NCI-H446 treated with DMSO at 0.1 percent for 48 hours (cell line): ENCODE measurements at places on chromosomes 4 and X.

- DNase-seq: no peak
These were observed 549.5 kb upstream of the SMIM31 start for GRCh38 chr4:164204434-164204833.

DNA sequence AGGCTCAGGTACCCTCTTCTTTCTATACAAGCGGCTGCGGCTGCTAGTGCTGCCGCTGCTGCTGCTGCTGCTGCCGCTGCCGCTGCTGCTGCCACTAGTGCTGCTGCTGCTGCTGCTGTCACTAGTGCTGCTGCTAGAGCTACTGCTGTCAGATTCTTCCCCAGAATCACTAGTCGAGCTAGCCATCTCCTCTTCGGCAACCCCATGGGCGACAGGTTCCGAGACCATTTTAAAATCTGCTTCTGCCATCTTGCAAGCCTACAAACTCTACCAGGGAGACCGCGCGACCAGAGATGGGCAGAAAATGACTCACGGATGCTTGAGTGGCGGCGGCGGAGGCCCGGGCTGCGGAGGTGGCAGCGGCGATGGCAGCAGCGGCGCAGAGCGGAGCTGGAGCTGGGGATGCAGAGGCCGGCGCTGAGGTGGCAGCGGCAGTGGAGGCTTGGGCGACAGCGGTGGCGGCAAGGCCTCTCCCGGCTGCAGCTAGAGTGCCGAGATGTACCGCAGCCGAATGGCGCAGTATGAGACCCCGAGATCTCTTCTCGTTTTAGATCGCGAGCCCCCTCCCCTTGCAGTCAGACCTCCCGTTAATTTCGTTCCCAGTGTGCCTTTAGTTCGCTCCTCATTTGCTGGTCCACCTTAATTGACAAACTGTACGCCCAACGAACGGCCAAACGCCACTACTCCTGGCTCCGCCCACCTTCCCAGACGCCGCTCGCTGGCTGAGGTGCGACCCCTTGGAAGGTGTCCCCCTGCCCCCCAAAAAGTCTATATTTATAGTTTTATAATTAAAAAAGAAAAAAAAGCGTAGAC lies at the start of gene NAP1L3:
Gene NAP1L3, minus strand, starts transcription at position 523 of the 813 bp plus-strand sequence. Its CDS starts 274 bp downstream, at position 249.
- DNase-seq: peak; percentile 55

GRCh38 chr4:81405900-81406401 lies 65.8 kb downstream of the RASGEF1B start:
- DNase-seq: peak; percentile 58

DNA sequence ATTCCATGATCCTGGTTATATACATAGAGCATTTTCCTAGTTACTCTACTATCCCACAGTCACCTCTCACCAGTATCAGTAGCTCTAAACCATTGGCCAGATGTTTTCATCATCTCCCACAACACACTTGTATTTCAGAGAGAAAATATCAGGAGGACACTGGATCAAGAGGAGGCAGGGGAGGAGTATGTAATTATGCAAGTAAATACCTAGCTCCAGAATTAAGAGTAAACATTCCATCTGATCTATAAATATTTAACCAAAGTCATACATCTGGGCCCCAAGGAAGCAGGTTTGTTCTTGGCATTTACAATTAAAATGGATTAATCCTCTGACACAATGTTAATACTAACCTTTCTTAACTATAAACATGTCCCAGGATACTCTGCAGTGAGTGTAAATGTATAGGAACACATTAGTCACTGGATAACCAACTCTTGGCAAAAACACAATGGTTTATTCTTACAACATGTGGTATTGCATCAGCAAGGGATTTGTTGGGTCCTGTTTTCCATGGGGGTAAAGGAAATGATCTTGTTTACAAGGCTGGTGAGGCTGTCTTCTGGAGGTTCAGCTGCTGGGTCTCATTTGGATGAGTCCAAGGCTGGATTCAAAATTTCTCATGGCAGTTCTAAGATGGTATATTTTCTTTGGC lies 170.1 kb downstream of the ATG4A start:
- peak; percentile 2 for DNase-seq

DNA sequence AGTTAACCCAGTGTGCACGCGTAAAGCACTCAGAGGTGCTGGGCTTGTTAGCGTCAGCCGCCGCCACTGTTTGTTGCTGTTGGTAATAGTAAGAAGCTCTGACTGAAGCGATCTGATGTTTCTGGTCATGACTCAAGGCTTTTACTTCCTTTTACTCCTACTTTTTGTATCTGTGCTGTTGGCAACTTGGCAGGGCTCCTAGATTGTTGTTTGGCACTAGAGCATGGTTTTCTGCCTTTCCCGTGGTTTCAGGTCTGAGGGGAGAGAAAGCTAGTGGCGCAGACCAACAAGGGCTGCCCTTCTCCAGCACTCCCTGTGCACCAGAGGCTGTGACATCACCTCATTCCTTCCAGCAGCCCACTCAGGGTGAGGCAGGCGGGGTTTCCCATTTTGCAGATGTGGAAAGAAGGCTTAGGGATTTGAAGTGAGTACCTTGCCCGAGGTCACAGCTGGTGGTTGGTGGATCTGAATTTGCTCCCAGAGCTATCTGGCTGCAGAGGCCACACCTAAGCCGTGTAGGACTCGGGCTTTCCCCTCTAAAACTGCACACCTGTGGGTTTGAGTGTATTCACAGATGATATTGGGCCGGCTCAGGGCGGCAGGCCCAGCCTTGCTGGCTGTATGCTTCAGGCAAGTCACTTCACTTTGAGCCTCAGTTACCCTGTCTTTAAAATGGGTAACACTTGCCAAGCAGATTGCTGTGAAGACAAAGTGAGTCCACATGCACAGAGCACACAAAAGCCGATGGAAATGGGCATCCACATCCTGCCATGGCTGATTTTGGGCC lies 51.2 kb upstream of the TADA2B start:
- DNase-seq: peak; percentile 5

- no peak for DNase-seq
These were observed 2.9 kb upstream of the FAT1 start for GRCh38 chr4:186726426-186727168.

DNA sequence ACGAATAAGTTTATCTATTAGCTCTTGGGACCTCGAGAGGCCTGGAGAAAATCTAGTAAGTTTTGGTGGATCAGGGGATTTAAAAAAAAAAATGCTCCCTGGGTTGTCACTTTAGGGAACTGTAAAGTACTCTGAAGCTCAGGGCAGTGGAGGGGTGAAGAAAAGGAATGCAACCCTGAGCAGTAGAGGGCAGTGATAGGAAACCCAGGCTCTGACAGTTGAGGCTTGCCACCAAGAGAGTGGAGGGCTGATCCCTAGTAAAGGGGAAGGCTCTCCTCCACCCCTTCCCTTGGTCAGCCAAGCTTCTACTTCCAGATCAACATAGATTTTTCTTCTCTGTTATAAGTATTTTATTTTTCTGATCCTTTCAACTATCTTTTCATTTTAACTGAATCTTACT lies 73.1 kb downstream of the FBXO8 start:
- DNase-seq: no peak

DNA sequence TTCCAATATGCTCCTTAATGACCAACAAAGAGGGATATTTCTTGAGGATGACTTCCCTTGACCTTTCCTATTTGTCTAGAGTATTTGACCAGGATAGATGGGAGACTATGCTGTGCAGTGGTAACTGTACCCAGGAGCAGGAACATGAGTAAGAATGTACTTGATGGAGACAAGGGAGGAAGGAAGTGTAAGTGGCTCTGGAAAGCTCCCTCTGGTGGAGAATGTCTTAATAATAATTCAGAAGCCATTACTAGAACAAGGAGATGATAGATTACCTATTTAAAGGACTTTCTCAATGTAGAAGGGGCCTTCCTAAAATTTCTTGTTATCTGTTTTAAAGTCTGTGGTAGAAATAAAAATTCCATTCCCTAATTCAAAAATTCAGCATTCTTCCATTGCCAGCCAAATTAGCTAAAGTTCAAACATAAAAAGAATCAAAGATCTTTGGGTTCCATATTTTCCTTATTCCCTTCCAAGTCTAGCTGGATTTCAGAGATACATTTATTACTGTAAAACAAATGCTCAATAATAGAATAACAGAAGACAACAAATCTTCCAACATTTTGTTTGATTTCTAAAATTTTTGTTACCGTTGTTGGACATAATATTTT lies 83.8 kb downstream of the GRID2 start:
- peak; percentile 37 for DNase-seq

DNA sequence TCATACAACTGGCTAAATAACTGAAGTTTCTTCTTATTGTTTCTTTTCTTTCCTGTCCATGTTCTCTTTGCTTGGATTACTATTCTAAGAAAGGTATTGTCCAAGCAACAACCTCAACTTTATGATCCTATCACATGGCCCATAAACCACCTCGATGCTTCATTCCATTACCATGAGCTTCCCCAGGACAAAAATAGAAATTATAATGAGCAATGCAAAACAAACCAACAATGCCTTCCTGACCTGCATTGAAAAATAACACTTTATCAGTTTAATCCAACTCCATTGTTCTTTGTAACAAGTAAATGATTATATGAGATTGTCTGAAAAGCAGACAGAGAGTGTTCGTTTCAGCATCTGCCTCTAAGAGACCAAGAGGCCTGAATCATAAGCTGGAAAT lies 148.8 kb downstream of the HS6ST2 start:
- no peak for DNase-seq

- no peak for DNase-seq
These were observed 156.0 kb downstream of the SH3KBP1 start for GRCh38 chrX:19731307-19731820.

- peak; percentile 61 for DNase-seq
These were observed 114.1 kb downstream of the TSPAN5 start for GRCh38 chr4:98544141-98544817.

- DNase-seq: no peak
These were observed 158.5 kb downstream of the SH3KBP1 start for GRCh38 chrX:19728915-19729314.

GRCh38 chrX:148555101-148555500 lies 54.7 kb downstream of the AFF2 start:
- no peak for DNase-seq

DNA sequence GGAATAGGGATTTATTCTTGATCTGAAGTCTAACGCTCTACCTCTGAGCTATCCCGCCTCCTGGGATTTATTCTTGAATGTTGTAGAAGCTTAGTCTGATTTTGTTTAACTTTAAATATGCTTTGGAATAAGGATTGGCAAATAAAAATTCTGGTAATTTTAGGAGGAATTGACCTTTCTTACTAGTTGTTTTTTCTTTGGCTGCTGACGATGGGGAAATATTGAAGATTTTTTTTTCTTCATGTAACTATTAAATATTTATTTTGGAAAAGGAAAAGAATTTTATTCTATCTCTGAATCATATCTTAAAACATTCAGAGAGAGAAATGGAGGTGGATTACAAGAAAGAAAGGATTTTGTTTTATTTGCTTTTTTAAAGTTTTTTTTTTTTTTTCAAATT lies 122.9 kb downstream of the PDLIM5 start:
- DNase-seq: no peak

DNA sequence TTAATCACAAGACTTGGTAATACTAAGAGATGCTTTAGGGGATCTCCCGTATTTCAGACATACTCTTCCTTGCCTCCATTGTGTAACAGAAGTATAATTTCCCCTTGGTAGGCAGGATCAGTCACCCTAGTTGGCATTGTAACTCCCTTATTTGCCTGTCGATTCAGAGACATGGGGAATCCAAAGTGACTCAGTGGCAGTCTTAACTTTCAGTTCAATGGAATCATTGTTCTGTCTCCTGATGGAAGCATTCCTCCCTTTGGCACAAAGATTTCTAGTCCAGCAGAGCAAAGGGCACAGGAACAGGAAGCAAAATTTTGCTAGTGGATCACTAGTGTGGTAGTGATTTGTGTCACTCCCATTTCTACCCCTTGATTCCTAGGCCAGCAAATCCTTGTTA lies 80.4 kb downstream of the DCUN1D4 start:
- DNase-seq: no peak

DNA sequence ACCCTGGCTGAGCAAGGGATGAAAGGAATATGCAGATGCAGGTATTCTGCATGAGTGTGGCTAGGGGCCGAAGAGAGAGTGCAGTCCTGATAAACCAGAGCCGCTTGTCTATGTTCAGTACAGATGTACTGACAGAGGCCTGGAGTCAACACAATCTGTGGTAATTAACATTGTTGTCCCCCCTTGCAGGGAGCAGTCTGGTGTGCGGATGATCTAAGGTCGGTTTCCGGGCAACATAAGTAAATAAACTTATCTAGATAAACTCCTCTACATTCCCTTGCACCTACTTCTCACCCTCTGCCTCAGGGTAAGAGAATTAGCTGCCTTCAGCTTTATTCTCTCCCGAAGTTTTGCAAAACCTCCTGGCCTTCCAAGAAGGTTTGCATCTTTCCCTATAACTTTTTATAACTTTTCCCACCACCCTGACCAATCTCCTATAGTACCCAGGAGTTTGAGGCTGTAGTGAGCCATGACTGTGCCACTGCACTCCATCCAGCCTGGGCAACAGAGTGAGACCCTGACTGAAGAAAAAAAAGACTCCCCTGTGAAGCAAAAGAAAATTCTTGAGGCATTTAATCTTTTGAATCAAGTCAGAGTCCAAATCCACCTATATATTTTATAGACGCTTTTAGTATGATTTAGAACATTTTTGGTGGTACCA lies 26.6 kb downstream of the SNX25 start:
- no peak for DNase-seq

DNA sequence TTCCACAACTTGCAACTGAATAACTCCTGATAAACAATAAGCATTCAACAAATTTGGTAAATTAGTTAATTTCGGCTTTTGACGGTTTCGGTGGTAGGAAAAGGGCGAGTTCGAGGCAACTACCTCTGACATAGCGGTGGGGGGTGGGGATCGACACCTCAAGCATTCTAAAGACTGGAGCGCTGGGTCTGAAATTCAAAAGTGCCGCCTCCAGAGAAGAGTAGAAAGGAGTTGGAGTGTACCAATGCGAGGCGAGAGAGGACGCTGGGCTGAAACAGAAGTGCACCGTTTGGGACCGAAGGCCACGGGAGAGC lies 725 bp downstream of the SMC1A start:
- DNase-seq: no peak

DNA sequence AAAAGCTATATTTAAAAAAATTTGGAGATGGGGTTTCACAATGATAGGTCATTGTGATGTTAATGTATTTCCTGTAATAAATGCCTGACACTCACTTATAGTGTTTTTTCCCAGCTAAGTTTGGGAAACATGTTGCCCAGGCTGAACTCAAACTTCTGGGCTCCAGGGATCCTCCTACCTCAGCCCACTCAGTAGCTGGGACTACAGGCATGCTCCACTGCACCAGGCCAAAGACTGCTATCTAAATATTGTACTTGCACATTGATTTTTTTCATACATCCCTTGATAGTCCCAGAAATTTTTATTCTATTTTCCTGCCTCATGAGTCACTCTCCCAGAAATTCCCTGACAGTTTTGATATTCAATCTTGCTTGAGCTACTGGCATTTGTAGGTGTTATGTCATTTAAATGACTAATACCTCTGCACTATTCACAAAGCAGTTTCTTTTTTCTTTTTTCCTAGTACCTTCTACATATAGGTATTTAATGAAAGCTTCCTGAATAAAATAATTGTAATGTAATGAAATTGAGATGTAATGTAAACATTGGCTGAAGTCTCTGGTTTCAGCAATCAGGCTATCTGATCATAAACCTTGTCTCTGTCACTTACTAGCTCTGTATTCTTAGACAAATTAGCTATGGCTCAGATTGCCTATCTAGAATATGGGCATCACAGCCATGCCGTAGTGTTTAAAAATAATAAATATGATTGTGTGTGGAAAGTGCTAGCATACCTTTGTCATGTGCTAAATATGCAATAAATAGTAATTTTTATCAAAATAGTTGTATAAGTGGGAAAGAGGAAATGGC lies 1973.0 kb upstream of the AGA start:
- DNase-seq: no peak

GRCh38 chr4:153418558-153418957 lies 47.6 kb upstream of the TMEM131L start:
- no peak for DNase-seq
